Thyroid gland (tissue), 4 donors: ENCODE measurements at places on chromosomes 5 and 9. TPM values are rescaled to one million over a fixed set of nuclear protein-coding genes. Genes with fewer than 3 reads are reported as not detected.

PCDHGB5 gene
- 17.2 TPM for total RNA-seq

SLF1 gene
- 5.6 TPM for total RNA-seq

PKD2L2 gene
- not detected for total RNA-seq

PIP5K1B gene
- 0.63 TPM for total RNA-seq

DTWD2 gene
- total RNA-seq = 37.8 TPM

GRCh38 chr5:43753069-43753468 is 150.1 kb downstream of the NNT start:
- DNase-seq = no peak

- no peak for DNase-seq
These were observed 1.0 kb upstream of the MAMDC4 start for GRCh38 chr9:136850866-136851775.

DNA sequence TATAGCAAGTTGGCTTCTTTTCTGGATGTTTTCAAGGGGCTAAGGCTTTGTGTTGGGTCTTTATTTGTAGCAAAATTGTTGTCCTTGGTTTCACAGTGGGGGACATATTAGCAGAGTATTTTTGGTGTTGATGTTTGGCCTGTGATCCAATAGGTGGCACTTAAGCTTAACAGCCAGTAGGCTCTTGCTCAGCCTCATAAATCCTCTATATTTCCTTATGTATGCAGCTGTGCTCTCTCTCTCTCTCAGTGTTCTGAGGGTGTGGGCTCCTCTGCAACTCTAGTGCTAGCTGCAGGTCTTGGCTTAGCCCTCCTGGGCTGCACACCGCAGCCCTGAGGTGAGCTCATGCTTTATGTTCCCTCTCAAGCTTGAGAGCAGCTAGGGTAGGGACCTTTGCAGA is 195.0 kb upstream of the GHR start:
- DNase-seq = no peak

- no peak for DNase-seq
These were observed 25.9 kb downstream of the GALNT12 start for GRCh38 chr9:98833090-98833956.

DNA sequence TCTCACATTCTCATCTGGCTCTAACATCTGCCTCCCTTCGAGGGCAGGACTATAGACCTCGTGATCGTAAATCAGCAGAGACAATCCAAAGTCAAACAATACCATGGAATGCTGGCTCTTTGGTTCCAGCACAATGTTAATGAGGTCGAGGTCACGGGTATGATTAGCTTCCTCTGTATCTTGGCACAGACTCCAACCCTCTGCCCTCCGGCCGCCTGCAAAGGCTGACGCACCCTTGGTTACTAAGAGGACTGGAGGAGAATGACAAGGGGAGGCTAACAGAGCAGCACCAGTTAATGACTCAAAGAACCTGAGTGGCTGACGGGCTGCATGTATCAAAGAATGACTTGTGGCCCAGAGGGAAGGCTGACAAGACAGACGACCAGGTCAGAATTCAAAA is 10.1 kb downstream of the LHFPL2 start:
- DNase-seq = peak; percentile 88
